ENCODE measurements at places on chromosomes 5 and 9.

DNA sequence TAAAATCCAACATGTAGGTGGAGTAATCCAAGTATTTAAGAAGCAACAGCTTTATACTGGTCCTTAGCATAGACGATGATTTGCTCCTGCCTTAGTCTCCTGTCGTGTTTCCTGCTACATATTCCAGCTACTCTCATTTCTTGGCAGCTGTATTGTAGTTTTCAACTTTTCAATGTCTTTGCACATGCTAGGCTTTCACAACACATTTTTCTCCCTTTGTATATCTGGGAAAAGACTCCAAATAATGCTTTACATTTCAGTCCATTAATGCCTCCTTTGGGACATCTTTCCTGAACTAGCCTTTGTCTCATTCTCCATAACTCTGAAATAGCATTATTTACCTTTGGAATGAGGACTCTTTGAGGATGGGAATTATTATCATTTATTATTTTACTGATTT is 508.0 kb downstream of the PTPRD start:
- no peak for DNase-seq

- no peak for DNase-seq
Observed at GRCh38 chr5:44900273-44900954, 91.7 kb downstream of the MRPS30 start.

GRCh38 chr9:133733421-133733795 is 4.7 kb downstream of the SARDH start:
- no peak for DNase-seq

- no peak for DNase-seq
Observed at GRCh38 chr5:174328631-174329299, 283.3 kb downstream of the NSG2 start.

GRCh38 chr5:136199408-136199807 is 6.4 kb upstream of the SMIM32 start:
- DNase-seq: peak; percentile 30

DNA sequence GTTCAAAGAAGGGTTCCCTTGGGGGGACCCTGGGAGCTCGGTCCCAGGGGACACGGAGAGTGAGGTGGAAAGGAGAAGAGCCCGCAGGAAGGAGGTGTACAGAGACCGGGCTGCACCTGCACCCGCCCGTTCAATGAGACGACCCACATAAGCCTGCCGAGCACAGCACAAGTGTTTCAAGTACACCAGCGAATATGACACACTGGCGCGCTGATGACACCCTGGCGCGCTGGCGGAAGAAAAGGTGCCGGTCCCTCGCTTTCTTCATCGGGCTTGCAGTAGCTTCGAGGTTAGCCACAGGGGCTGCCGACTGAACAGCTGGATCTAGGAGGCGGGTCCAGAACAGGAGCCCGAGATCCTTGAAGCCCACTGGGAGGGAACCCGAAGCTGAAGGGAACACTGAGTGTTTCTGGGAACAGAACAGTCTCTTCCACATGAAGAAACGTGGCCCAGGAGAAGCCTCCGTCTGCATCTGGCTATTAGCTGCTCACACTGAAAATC is 1.4 kb downstream of the TBC1D9B start:
- DNase-seq: no peak

GRCh38 chr5:83471405-83472212 is at the start of gene VCAN:
Gene VCAN, plus strand, starts transcription at chr5:83471744. Its CDS starts 11,775 bp downstream, at chr5:83483519.
- peak; percentile 90 for DNase-seq

DNA sequence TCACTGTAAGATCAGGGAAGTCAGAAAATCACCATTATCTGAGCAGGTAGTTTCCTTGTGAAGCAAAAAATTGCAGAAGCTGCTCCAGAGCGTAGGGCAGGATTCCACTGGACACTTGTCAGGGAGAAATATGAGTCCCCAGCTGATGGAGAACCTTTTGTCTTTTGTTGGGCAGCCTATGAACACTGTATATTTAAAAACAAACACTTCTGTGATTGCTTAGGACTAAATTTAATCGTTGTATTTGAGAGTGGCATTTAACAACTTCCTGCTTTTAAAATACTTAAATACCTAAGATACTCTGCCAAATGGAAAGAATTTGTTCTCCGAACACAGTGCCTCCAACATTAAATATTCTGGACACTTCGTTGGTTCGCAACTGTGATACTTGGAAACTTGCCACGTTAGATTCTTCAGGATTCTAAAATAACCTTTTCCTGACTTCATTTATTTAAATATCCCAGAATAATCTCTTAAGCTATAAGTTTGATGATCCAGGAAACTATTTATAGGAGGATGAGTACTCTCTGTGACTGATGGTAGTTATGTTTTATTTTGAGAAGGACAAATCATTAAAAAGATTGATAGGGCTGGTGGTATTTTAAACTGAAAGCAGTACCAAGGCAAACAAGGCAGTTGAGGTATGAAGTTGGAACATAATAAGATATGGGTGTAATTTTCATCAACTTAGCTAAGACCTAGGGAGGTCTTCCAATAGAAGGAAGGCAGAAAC is 2.7 kb upstream of the HSPA4 start:
- no peak for DNase-seq

GRCh38 chr5:42872865-42873264 is 61.2 kb upstream of the SELENOP start:
- DNase-seq: no peak

Measured in right atrium auricular region (tissue), 2 donors.